ENCODE measurements at places on chromosomes 12 and 14.

DNA sequence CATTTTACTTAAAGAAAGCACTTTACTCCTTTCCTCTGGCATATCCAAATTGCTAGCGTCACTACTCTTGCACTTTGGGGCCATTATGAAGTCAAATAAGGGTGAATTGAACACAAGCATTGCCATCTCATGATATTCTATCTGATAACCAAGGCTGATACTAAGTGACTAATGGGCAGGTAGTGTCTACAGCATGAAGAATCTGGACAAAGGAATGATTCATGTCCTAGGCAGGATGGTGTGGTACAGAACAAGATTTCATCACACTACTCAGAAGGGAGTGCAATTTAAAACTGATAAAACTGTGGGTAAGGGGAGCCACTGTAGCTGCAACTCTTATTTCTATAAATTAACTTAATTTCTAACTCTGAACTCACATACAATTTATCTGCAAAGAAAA is 7.7 kb upstream of the SLC6A15 start:
- DNase-seq, result no peak

GRCh38 chr12:9039397-9039977 is 50.1 kb downstream of the KLRG1 start:
- DNase-seq, result peak; percentile 61

- DNase-seq, result no peak
These were observed 70.3 kb downstream of the CAPZA3 start for GRCh38 chr12:18808221-18808620.

GRCh38 chr12:49777800-49778748 is 36.7 kb downstream of the TMBIM6 start:
- no peak for DNase-seq

- DNase-seq, result peak; percentile 92
These were observed 41.1 kb downstream of the SYNE2 start for GRCh38 chr14:63893701-63894458.

GRCh38 chr12:45429831-45430230 is 213.9 kb downstream of the ANO6 start:
- DNase-seq, result no peak

DNA sequence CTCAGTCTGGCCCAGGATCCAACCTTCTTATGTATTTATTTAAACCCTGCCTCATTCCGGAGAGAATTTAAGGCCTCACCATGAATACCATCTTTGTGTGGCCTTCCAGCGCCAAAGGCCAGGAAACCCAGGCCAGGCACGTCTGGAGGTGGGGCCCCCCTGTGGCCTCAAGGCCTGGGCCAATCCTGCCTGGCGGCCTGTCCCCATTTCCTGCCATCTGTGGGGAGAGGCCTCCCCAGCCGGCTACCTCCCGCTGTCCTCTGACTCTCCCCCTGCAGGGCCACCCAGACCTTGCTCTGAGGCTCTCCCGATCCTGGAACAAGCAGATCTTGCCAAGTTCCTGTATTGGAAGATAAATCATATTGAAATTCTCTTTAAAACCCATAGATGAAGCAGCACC is 37.4 kb upstream of the MEG3 start:
- peak; percentile 57 for DNase-seq

Measured in umbilical cord (tissue), 2 donors.